NCI-H1092 (cell line): ENCODE measurements at places on chromosomes 6 and 20.

GRCh38 chr6:166172546-166172945, 4.9 kb upstream of the TBXT start:
- no peak for DNase-seq

DNA sequence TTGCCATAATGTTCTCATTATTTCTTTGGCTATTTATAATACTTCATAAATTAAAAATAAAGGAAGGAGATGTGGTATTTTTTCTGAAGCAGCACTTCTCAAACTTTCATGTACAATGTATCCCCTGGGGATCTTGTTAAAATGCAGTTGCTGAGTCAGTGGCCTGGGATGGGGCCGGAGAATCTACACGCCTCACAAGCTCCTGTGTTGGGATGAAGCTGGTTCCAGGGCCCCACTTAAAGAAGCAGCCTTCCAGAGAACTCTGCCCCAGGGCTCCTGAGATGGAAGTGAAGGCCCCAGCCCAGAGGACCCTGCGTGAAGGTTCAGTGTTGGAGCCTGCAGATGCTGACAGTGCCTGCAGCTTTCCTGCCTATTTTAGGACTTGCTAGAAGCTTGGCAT, 40.1 kb upstream of the SLC23A2 start:
- DNase-seq = no peak

GRCh38 chr20:41358230-41358629, 8.4 kb downstream of the EMILIN3 start:
- no peak for DNase-seq

- no peak for DNase-seq
Observed at GRCh38 chr6:97136626-97137358, 146.2 kb downstream of the MMS22L start.

GRCh38 chr20:24495266-24495665, 25.8 kb downstream of the SYNDIG1 start:
- DNase-seq = no peak

DNA sequence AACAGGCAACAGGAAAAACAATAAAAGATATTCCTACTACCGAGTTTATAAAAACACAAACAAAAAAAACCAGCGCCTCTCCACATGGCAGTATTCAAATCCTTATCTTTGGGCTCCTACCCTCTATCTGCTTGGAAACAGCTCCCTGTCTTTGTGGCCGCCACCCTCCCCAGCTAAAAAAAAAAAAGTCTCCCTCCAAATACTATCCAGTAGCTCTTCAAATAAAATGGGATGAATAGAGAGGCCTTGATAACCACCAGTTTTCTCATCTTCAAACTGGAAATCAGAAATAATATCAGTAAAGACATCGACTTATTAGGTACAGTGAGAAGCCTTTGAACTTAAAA, 96.2 kb downstream of the PSMG4 start:
- no peak for DNase-seq

DNA sequence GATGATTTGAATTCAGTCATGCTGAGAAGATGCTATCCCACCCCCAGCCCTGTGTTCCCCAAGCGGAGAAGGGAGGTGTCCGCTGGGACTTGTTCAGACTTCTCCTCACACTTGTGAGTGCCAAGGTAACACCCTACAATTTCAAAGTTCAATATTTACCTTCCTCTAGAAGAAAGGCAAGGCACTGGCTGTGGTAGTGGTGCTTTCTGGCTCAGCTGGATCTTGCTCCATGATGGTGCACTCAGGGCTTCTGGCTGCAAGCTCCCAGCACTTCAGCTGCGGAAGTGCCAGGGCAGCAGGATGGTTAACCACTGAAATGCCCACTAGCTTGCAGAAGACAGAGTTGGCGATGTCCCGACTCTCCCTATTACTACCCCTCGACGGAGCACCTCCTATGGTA, 135.4 kb downstream of the MTFR2 start:
- DNase-seq = peak; percentile 17
